ENCODE measurements at places on chromosomes 6 and 20. TPM values are rescaled to one million over a fixed set of nuclear protein-coding genes. Genes with fewer than 3 reads are reported as not detected.
A peak's percentile ranks its signal among the peaks of the same experiment; 100 is the strongest.

GRCh38 chr6:14459315-14459714, 341.7 kb downstream of the CD83 start:
- no peak for DNase-seq

DNA sequence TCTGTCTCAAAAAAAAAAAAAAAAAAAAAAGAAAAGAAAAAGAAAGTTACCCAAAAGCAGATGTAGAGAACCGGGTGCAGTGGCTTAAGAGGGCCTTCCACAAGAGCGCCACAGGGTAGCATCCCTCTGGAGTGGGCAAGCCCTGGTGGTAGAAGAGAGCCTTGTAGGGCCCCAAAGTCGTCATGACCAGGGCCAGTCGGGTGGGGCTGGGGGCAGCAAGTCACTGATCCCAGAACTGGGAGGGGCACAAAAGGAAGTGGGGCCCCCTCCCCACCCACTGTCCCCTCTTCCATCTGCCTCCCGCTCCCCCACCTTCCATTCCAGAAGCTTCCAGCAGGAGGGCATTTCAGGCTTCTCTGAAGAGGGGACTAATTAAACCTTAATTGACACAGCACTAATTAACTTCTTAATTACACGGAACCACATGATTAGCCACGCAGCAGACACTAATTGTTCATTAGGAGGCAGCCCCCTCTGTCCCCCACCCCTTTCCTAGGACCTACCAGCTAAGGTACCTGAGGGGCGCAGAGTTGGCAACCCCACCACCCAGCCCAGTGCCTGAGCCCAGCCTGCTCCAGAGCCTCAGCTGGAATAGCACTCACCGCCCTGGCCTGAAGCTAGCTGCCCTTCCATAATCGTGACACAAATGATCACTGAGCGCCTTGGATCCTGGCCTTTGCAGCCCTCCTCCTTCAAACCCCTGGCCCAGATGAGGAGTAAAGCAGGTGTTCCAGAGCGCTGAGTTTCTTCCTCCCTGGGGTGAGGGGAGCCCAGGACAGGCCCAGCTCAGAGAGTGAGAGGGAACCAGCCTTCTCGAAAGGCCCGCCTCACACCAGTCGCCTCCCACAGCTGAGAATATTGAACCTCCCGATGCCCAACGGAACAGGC, 34.8 kb downstream of the MDFI start:
- DNase-seq: no peak

DNA sequence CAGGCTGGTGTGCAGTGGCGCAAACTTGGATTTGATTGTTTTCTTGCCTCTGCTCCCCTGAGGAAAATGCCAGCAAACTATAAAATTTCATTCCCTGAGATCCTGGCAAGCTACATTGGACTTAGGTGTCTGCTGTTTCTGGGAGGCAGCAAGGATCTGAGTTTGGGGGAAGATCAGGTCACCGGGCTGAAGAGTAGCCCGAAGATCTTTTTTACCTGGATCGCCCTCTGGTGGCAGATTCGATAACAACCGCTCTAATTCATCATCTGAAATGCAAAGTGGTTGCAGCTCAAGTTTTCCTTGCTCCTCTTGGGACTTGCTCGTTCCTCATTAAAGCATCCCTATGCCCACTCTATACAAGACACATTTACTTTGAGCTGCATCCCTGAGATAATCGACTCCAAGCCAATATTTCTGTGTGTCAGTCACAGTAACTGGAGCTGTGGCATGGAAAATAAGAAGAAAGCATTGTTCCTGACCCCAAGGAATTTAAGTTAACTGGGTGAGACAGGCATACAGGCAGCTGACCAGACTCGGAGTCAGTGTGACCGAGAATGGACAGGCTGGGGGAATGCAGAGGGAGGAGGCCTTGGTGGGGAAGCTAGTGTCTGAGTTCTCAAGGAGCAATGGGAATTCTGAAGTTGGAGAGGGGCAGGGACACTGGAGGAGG, 131.8 kb upstream of the PROKR2 start:
- peak; percentile 39 for DNase-seq

DNA sequence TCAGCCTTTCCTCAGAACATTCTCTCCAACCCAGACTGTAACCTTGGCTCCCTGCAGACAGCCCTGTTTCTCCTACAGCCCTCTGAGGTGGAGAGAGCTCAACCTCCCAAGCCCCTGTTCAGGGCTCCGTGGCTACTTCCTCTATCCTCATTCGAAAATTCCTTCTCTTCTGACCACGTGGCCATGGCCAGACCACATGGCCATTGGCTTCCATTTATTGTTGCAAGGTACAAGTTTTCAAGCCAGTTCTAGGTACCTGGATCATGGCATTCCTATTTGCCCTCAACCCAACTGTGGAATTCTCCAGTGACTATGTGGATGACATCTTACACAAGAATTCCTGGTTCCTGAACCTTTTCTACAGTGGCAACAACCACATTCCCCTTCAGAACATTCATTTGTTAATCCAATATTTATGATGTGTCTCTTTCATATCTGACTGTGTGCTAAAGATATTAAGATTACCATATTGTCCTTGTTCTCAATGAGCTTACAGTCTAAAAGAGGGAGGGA, 161.9 kb downstream of the GMPR start:
- DNase-seq: no peak

The BLOC1S5 gene
- polyA plus RNA-seq: 4.0 TPM

Data from heart right ventricle (tissue), 16 donors.